Activated T-cell treated with anti-CD3 and anti-CD28 coated beads for 48 hours (primary cell): ENCODE measurements at places on chromosomes 11 and 22.

DNA sequence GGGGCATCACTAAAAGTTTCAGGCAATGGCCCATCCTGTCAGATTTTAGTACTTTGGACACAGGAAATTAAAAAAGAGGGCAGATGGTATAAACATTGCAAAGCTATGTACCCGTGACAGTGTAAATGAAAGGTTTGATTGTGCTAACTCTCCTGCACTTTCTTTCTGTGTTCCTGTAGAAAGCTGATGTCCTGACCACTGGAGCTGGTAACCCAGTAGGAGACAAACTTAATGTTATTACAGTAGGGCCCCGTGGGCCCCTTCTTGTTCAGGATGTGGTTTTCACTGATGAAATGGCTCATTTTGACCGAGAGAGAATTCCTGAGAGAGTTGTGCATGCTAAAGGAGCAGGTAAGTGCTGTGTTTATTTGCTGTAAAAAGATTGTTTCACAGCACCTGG lies 10.3 kb downstream of the CAT start:
- DNase-seq: no peak

DNA sequence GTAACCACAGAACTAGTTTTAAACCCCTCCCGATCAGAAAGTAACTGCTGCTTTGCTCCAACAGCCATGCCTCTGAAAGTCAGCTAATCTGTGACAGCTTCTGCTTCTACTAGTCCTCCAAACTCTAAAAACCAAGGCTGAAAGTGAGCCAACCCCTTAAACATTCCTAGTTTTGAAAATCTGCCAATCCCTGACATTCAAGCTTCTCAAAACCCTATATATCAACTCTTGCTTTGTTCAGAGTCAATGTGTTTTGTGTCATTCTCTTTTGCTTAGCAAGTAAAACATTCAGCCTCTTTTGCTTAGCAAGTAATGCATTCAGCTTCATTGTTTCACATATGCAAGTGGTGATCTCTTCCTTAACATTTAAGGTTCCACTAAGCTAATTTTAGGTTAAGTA lies 56.9 kb downstream of the ATG16L2 start:
- DNase-seq: no peak

GRCh38 chr22:35622191-35622913 lies 5.2 kb upstream of the MB start:
- no peak for DNase-seq

DNA sequence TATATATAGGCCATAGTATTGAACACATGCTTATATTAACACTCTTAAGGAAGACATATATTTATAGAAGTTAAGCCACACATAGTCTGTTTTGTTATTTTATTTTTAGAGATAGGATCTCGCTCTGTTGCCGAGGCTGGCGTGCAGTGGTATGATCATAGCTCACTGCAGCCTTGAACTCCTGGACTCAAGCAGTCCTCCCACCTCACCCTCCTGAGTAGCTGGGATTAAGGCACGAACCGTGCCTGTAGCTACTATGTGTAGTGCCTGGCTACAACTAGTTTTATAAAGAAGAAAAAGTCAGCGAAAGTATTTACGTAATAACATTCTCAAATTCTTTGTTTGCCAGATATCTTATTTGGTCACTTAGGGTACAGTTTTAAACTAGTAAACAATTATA lies 5.6 kb upstream of the UCP2 start:
- DNase-seq: no peak

DNA sequence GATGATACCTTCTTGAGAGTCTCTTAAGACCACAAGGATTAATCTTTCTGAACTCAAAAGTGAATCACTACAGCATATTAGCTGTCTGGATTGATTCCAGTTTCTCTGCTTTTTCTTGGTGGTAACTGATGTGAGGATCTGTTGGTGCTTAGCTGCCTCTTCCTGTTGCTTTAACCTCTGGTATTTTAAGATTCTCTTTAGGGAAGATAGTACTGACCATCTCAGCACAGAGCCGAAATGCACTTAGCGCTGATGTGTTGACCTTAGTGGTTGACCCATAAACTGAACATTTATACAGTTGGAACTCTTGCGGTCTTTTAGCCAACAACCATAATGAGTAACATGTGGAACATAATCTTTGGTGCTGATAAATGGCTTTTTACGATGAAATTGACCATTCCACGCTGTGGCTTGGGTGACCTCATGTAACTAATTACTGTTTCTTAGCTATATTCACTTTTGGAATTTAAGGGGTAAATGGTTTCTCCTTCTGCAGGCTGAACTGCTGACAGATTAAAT lies 33.7 kb downstream of the APLP2 start:
- no peak for DNase-seq

DNA sequence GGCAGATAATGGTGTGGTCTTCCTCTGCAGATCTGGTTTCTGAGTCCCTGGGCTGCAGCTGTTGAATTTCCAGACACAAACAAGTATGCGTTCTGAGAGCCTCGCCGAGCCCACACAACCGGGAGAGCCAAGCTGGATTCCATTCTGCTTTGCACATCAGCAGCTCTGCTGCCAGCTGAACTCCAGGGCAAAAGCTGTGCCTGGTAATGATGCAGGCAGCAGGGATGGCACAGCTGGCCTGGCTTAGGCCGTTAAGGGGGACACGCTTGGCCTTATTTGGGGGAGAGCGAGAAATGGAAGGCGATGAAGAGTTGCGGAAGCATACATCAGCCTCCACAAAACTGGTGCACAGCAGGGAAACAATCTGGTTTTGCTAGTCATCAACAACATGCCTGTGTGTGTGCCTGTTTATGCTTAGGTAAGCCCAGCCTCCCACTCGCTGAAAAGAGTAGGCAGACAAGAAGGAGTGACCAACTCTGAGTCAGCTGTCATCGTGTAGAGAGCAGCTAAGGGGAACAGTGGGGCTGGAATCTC lies 25.1 kb downstream of the ADAMTS8 start:
- no peak for DNase-seq

DNA sequence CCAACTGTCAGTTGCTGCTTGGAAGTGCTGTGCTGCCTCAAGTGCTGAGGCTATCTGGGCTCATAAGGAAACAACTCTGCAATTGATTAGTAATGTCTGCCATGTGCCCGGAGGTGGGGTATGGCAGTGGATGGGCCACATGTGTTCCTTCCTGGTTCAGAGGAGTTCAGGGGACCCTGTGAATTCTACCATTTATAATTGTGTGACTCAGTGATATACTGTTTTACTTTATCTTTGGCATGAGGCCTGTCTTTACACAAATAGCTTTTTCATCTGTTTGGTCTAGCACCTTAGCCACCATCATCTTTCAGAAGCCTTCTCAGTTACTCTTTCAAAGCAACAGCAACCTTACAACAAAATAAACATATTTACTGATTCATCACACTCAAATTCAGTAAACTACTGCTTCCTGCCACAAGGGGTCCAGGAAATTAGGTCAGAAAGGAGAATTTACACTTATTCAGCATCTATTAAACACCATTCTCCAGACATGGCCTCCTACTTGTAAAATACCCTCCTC lies 20.9 kb downstream of the DKK3 start:
- no peak for DNase-seq

GRCh38 chr22:46072981-46073682 lies 77.2 kb upstream of the PPARA start:
- no peak for DNase-seq

GRCh38 chr11:124894606-124895430 lies 2.8 kb downstream of the ROBO4 start:
- no peak for DNase-seq

GRCh38 chr11:8773916-8774539 lies 91.4 kb downstream of the RPL27A start:
- DNase-seq: no peak

- no peak for DNase-seq
Observed at GRCh38 chr11:124075841-124076651, 34.9 kb upstream of the OR10G7 start.

GRCh38 chr11:109023036-109023435 lies 358.2 kb downstream of the DDX10 start:
- no peak for DNase-seq

DNA sequence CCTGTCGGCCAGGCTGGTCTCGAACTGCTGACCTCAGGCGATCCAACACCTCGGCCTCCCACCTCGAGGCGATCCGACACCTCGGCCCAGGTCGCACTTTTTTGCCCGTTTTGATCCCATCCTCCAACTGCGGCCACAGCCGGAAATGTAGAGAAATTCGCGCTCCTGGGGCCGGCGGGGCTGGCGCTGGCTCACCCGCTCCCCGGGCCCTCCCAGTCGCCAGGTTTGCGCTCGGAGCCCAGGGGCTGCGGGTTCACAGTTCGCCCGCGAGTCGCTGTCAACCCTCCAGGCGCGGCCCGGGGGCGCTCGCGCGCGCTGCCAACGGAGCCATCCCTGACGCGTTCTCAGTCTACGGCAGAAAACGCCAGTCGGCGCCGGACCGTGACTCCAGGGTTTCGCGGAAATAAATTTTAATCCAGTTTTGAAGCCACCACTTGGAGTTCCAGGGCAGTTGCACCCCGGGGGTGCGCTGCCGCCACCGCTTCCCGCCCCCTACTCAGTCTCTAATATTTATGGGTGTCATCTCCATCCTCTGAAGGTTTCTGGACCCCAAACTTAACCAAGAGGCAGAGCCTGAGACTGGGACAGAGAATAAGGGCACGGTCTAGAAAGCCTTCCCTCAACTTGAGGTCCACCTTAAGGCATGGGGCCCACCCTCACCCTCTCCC lies 1.5 kb upstream of the KLHDC7B start:
- peak; percentile 86 for DNase-seq

DNA sequence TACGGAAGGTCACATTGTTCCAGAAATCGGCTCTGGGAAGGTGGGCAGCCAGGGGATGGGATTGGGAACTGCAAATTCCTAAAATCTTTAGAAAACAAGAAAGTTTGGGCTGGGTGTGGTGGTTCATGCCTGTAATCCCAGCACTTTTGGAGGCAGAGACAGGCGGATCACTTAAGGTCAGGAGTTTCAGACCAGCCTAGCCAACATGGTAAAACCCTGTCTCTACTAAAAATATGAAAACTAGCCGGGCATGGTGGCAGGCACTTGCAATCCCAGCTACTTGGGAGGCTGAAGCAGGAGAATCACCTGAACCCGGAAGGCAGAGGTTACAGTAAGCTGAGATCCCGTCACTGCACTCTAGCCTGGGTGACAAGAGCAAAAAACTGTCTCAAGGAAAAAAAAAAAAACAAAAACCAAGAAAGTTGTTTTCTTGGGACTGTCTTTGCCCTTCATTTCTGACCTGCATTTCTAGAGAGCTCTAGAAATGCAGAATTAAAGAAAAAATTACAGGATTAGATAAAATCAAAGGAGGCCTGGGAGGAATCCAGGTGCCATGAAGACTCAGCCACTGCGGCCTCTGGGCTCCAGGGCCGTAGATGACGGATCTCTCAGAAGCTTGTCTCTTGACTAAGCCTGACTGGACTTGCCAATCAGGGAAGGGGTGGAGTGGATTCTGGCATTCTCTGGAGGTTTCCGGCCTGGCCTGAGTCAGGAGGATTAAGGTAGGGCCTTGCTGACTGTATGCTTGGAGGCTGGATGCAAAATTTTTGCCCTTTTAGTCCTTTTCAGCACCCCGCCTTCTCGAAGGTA lies 5.3 kb upstream of the MALAT1 start:
- no peak for DNase-seq

- DNase-seq: no peak
Observed at GRCh38 chr11:78011301-78011700, 11.8 kb downstream of the KCTD14 start.

GRCh38 chr11:70796648-70797227 lies 398.4 kb downstream of the CTTN start:
- no peak for DNase-seq

GRCh38 chr11:32034680-32035079 lies 56.2 kb upstream of the RCN1 start:
- no peak for DNase-seq

GRCh38 chr22:37148742-37149665 lies 712 bp downstream of the IL2RB start:
- no peak for DNase-seq

- no peak for DNase-seq
Observed at GRCh38 chr11:106959800-106960199, 58.5 kb downstream of the GUCY1A2 start.

GRCh38 chr11:75478783-75479596 lies 46.0 kb upstream of the KLHL35 start:
- DNase-seq: no peak

DNA sequence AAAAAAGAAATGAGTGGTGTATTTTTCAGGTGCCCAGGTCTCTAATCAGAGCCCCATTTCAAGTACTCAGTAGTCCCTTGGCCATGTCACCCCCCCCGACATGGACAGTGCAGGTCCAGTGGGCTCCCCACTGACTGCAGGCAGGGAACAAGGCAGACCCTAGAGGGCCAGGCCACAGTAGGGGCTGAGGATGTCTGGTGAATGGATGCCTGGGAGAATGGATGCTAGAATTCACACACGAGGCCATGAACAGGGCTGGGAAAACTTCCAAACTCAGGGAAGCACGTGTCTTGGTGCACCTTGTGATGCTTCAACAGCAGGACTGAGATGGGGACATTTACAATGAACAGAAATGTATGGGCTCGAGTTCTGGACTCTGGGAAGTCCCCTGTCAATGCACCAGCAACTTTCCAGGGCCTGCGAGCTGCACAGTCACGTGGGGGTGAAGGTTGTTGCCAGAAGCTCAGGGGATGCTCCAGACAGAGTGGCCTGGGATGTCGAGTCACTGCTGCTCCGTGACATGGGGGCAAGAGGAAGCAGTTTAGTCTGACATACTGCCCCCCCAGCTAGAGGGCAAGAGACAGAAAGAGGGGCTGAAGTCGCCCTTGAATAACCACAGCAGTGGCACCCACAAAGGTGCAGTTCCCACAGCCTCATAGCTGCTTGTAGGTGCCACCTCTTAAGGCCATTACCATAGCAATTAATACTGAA lies 3.1 kb downstream of the APOBEC3G start:
- DNase-seq: no peak

DNA sequence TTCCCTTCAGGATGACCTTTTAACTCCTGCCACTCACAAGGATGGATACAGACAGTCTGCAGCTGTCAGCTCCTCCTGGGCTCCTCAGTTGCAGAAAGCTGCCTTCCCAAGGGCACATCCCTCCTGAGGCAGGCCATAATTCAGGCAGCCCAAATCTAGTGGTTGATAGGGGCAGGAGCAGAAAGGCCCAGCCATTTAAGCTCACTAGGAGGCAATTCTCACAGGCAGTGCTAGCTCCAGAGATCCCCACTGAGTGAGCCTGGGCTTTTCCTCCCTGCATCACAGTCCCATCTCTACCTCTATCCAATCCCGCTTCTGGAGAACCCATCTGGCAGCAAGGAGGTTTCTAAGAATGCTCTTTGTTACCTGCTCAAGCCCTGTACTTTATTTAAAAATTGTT lies 200.6 kb downstream of the ARHGAP42 start:
- DNase-seq: no peak

- DNase-seq: no peak
Observed at GRCh38 chr11:110530900-110531741, 101.4 kb downstream of the FDX1 start.

DNA sequence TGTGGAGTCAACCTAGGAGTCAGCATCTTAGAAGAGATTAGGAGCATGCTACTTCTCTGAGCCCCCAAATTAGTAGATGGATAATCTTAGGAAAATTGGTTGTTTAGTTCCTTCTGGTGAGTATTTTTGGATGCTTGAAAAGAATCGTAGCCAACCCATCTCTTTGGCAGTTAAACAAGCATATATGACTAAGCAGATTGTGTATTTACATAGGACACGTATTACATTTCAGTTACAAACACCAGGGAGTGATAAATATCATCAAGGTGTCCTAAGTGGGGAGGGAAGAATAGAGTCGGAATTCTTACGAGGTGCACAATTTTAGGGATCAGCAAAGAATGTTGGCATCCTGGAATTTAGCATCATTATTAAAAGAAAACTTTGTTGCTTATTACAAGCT lies 13.5 kb downstream of the PLET1 start:
- DNase-seq: no peak
